Adrenal gland (tissue), 19 donors: ENCODE measurements at places on chromosomes 1 and 21. TPM values are rescaled to one million over a fixed set of nuclear protein-coding genes. Genes with fewer than 3 reads are reported as not detected.

ELAPOR1 gene
- 1.1 TPM for total RNA-seq

PADI3 gene
- total RNA-seq, result not detected

NBPF19 gene
- 5.1 TPM for total RNA-seq

KRTAP19-2 gene
- total RNA-seq, result not detected

TSPEAR gene
- total RNA-seq, result not detected

OR6K3 gene
- total RNA-seq, result not detected

ADGRB2 gene
- 9.7 TPM for total RNA-seq

TAL1 gene
- total RNA-seq, result 2.1 TPM

AQP10 gene
- not detected for total RNA-seq

SYT6 gene
- not detected for total RNA-seq

WNT2B gene
- total RNA-seq, result 2.7 TPM

SYPL2 gene
- total RNA-seq, result 9.6 TPM

CACNA1S gene
- not detected for total RNA-seq

LCE1E gene
- total RNA-seq, result not detected

MFAP2 gene
- total RNA-seq, result 5.4 TPM

WNT3A gene
- total RNA-seq, result not detected

ITPKB gene
- 16.1 TPM for total RNA-seq

INSRR gene
- not detected for total RNA-seq

MARK1 gene
- total RNA-seq, result 1.7 TPM

KCNH1 gene
- not detected for total RNA-seq

AUNIP gene
- total RNA-seq, result 1.5 TPM

SPRR3 gene
- not detected for total RNA-seq

DNAJC6 gene
- 17.4 TPM for total RNA-seq

MAP3K21 gene
- 7.0 TPM for total RNA-seq

TFAP2E gene
- total RNA-seq, result not detected

TDRD5 gene
- 0.17 TPM for total RNA-seq

SPRR2F gene
- not detected for total RNA-seq

TRIM33 gene
- 27.1 TPM for total RNA-seq

SERINC2 gene
- total RNA-seq, result 14.7 TPM

GBP4 gene
- 8.3 TPM for total RNA-seq

OR2L5 gene
- not detected for total RNA-seq

NEXN gene
- 16.0 TPM for total RNA-seq

SLAMF9 gene
- total RNA-seq, result not detected

CELA2A gene
- total RNA-seq, result 35.1 TPM
